ENCODE measurements at places on chromosomes 7 and 10. TPM values are rescaled to one million over a fixed set of nuclear protein-coding genes. Genes with fewer than 3 reads are reported as not detected.

- DNase-seq: no peak
Observed at GRCh38 chr10:35545878-35546590, 59.1 kb upstream of the GJD4 start.

GRCh38 chr7:70257921-70258320 is 659.6 kb downstream of the AUTS2 start:
- no peak for DNase-seq

DNA sequence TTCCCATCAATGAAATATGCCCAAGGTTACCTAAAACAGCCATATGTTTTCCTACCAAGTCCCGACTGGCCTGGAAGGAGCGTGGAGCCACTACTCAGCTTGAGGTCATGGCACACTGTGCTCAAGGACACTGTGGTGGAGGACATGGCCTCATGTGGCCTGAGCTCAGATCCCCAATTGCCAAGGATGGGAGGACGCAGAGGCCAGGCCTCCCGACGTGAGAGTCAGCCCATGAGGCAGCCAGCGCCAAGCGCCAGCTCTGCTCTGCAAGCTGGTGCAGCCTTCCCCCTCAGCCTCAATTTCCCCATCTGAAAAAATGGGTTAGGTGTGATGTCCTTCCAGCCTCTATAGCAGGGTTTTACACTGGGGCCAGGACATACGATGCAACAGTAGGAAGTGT is 302.6 kb downstream of the CALN1 start:
- no peak for DNase-seq

GRCh38 chr10:10361301-10361885 is 656.3 kb upstream of the CELF2 start:
- DNase-seq: no peak

- no peak for DNase-seq
Observed at GRCh38 chr7:82481499-82482097, 38.0 kb upstream of the CACNA2D1 start.

DNA sequence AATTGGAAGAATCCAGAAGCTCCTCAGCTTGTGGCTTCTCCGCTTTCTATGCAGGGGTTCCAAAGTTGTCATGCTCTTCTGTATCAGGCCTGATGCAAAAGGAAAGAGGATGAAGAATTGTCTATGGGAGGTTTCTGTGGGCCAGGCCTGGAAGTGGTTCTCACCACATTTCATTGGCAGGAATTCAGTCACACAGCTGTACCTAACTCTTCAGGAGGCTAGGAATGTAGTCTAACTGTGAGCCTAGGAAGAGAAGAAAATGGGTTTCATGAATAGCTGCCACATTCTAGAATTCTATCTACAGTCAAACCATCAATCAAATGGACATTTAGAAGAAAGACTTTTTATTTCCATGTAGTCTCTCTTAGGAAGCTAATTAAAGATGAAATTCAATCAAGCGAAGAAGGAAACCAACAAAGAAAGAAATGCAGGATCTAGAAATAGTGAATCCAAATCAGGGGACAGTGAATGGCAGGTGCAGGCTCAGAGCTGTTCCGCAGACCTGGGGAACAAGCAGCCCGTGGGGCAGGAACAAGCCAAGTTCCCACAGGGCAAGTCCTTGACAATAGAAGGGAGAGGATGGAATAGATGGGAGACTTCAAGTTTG is 25.4 kb upstream of the USP6NL start:
- no peak for DNase-seq

GRCh38 chr10:11135709-11136108 is 118.0 kb downstream of the CELF2 start:
- no peak for DNase-seq

COBL gene
- not detected for total RNA-seq

MSMB gene
- not detected for total RNA-seq

POM121C gene
- total RNA-seq: 87.3 TPM

CRTAC1 gene
- total RNA-seq: not detected

CALHM1 gene
- total RNA-seq: 0.94 TPM

LBX1 gene
- not detected for total RNA-seq

DRGX gene
- total RNA-seq: not detected
